ENCODE measurements at places on chromosomes 11 and 22.

GRCh38 chr11:4039011-4039410 lies 55.6 kb upstream of the RRM1 start:
- no peak for DNase-seq

DNA sequence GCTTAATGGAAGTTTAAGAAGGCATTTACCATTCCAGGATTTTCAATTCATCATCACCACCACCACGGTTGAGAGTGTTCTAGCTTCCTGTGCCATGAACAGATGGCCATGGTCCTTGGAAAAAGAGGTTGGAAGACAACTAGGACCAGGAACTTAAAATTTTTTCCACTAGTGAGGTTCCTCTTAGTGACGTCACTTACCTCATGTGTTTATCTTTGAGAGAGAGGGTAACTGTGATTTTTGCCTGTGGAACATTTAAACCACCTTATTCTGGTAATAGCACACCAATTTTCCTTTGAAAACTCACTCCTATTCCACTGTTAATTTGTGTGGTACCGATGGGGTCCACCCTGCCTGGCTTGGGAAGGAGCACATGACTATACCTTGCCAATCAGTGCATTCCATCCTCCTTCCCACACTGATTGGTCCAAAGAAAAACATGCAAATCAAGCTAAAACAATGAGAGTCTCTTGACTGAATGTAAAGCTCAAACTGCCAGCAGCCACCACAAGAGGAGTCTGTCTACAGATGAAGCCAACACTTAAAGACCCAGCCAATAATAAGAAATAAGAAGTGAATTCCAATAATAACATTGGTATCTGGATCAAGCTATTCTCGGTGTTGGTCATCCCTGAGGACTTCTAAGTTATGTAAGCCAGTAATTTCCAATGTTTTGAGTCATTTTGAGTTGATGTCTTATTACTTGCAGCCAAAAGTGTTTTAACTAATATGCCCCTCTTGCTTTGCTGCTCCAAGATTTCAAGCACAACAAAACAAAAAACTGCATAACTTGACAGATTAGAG lies 111.8 kb downstream of the MPPED2 start:
- DNase-seq: no peak

DNA sequence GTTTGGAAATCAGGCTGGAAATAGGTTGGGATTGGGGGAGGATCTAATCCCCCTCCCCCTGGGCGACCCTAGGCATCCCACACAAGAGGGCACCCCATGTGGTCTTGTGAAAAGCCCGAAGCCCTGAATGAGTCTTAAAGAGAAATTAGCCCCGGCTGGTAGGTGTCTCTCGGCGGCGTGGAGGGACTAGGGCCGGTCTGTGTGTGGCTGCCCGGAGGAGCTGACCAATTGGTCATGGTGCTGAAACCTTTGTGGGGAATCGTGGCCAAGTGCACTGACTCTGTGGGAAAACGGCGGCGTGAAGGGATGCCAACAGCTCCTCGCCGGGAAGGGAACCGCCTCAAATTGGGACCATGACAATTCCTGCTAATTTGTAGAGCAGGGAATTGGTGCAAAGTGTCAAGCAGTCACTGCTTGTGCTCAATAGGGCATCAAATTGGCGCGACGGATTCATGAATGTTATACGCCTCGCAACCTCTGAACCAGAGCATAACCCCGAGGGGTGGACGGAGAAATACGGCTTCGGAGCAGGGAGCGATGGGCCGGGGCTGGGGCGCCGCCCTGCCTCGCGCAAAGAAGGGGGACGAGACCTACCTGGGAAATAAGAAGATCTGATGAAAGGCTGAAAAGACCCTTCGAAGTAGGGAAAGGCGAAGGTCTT lies 1.5 kb downstream of the DBX1 start:
- peak; percentile 70 for DNase-seq

- DNase-seq: no peak
Observed at GRCh38 chr11:59944720-59945119, 6.5 kb downstream of the OOSP1 start.

- DNase-seq: no peak
Observed at GRCh38 chr11:69494851-69495250, 13.4 kb downstream of the LINC01488 start.

GRCh38 chr11:75891947-75892739 lies 77.1 kb downstream of the UVRAG start:
- DNase-seq: no peak

GRCh38 chr11:18865951-18866350 lies 73.3 kb downstream of the MRGPRX1 start:
- DNase-seq: no peak

DNA sequence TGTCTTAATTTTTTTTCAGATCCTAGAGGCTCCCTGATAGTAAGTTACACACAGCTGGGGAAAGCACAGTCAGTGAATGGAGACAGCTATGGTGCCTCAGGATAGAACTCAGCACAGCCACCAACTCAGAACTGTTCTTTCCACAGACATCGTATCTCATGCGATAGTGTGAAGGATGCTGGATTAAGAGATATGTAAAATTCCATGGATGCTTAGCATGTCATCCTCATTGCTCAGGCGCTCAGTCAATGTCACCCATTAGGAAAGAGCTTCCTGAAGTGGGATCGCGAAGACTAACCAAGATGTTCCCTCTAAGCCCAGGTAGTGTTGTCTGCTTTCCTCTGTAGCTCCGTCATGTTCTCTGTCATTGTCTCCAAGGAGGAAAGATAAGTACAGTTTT lies 1000.4 kb downstream of the OPCML start:
- DNase-seq: no peak

DNA sequence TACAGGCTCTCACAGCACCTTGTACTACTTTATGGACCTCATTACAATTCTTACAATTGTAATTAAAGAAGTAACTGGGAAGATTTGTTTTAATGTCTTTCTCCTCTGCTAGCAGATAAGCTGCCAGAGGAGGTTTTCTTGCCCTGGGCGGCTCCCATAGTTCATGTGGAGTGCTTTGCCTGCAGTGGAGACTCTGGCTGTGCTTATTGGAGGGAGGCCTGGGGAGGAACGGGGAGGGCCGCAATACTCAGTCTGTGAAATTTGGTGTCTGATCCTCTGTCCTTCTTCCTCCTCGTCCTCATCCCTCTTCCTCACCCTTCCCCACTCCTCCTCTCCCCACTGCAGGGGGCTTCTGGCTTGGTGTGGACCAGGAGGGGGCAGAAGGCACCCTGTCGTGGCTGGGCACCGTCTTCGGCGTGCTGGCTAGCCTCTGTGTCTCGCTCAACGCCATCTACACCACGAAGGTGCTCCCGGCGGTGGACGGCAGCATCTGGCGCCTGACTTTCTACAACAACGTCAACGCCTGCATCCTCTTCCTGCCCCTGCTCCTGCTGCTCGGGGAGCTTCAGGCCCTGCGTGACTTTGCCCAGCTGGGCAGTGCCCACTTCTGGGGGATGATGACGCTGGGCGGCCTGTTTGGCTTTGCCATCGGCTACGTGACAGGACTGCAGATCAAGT lies 5.6 kb downstream of the SLC35C1 start:
- DNase-seq: no peak

- DNase-seq: peak; percentile 54
Observed at GRCh38 chr11:46363031-46363407, 15.8 kb downstream of the DGKZ start.

- no peak for DNase-seq
Observed at GRCh38 chr11:111759376-111759775, 6.8 kb downstream of the PPP2R1B start.

- DNase-seq: peak; percentile 46
Observed at GRCh38 chr11:114083391-114084252, 24.1 kb downstream of the ZBTB16 start.

- no peak for DNase-seq
Observed at GRCh38 chr22:30047364-30047738, 32.9 kb upstream of the HORMAD2 start.

GRCh38 chr22:42284643-42285181 lies 14.3 kb upstream of the TCF20 start:
- no peak for DNase-seq

DNA sequence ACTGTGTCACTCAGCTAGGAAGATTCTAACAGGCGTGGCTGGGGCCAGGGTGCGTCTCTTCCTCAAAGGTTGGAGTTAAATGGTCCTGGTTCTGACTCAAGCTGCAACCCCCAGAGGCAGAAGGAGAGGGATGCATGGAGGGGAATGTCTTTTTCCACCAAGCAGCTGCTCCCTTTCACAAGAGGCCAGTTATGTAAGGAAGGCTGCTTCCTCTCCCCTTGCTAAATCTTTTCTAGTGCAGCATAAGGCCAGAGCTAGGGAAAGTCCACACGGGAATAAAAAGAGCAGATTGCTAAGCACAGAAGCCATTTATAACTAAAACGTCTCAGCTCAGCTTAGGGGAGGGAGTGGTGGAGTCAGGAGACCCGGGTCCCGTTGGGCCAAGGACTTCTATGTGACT lies 10.0 kb downstream of the PVALB start:
- DNase-seq: no peak

GRCh38 chr11:35147235-35147634 lies 8.3 kb downstream of the CD44 start:
- DNase-seq: no peak

GRCh38 chr11:819943-820649 lies 1.4 kb downstream of the PNPLA2 start:
- DNase-seq: peak; percentile 97

DNA sequence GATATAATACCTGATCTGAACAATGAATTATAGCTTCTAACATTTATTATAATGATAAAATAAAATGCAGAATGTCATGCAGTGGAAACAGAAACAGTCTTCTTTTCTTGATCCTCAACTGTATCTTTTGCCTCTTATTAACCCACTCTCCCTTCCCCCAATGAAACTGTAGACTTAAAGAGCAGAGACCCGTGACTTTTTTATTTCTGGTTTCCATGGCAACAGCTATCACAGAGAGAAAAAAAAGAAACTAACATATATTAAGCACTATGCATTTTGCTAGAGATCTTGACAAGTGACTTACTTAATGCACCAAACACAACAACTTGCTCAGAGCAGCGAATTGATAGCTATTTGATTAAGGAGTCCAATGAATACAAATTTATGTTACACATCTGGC lies 69.3 kb downstream of the RAB38 start:
- no peak for DNase-seq

GRCh38 chr22:22666307-22667091 lies 22.1 kb downstream of the GGTLC2 start:
- DNase-seq: peak; percentile 54

- no peak for DNase-seq
Observed at GRCh38 chr11:124917115-124917637, 1.9 kb upstream of the HEPN1 start.

GRCh38 chr11:21634956-21635355 lies 557.9 kb upstream of the ANO5 start:
- DNase-seq: no peak

DNA sequence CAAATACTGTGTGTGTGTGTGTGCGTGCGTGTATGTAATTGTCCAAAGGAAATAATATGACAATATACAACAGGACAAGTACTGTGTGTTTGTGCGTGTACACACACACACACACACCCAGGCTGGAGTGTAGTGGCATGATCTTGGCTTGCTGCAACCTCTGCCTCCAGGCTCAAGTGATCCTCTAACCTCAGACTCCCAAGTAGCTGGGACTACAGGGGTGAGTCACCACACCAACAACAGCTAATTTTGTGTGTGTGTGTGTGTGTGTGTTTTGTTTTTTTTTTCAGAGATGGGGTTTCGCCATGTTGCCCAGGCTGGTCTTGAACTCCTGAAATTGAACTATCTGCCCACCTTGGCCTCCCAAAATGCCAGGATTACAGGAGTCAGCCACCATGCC lies 61.5 kb downstream of the NUP98 start:
- DNase-seq: no peak

DNA sequence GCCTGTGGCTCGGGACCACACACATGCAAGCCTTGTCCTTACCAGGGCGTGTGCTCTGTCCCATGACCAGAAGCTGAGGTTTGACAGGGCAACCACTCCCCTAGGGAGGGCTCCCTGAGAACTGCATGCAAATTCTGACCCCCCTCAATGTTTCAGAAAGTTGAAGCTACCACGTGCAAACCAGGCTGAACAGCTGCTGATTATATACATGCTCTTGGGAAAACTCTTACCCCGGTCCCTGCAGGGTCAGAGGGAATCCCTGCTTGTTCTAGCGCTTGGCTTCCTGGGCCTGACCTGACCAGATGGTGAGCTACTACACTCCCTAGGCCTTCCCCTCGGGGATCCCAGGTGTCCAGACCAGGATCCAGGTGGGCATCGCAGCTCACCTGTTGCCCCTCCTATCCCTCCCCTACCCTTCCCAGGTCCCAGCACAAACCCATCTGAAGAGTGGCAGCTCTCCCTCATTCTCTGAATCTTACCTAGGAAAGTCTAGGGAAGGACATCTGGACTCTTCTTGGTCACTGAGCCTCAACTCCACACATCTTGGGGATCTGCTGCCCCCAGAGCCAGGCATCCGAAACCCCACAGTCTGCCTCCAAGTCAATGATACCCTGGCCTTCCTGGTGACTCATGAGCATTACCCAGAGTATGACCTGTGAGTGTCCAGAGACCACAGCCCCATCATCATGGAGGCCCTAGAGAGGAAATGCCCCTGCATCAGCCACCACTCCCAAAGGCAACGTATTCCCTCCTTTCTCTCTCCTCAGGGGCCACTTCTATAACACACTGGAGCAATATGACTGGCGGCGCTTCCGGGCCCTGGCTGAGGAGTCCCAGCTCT lies 61.5 kb downstream of the BTG4 start:
- no peak for DNase-seq

GRCh38 chr11:65418681-65419459 lies 3.7 kb upstream of the NEAT1 start:
- DNase-seq: peak; percentile 98
